ENCODE measurements at places on chromosomes 3 and 15.

GRCh38 chr3:151228666-151229040 lies 25.6 kb upstream of the GPR171 start:
- DNase-seq = no peak

DNA sequence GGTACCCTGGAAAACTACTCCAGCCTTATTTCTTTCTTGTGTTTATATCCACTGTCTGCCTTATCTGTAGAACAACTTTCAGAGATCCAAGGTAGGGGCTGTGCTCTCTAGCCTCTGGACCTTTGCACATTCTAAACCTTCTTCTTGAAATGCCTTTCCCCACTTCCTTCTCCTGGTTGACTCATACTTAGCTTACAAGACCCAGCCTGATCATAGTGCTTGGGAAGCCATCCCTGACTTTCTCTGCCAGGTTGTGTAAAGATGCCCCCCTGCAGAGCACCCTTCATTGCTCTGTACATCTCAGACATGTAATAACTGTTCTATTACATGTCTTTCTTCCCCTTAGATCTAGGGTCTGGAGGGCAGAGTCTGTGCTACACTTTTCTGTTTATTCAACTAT lies 50.1 kb downstream of the PPM1L start:
- no peak for DNase-seq

DNA sequence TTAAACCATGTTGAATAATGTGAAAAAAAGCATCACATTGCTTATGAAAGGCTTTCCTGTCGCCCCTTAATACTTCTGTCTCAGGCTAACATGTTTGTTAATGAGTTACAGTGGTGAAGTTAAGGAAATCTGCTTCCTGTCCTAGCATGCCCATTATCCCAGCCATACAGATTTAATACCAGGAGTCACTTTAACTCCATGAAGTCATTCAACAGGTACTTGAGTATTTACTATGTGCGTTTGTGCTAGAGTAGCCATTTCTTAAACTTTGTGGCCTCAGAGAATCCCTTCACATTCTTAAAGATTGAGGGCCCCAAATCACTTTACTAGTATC lies 10.1 kb upstream of the SETD5 start:
- DNase-seq = no peak

DNA sequence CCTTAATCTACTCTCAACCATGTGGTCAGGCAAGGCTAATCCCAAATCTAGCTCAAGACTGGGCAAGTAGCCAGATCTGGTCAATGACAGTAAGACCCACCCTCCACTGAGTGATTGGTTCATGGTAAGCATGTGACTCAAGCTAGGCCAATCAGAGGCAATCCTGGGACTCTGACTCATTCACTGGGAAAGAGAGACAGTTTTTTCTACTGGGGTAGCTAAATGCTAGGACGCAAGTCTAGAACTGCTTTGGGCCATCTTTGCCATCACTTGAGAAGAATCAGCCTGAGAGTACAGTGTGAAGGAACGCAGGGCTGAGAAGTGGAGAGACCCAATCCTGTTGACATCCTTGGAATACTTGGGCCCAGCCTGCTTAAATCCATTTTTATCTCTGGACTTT lies 9.4 kb upstream of the RAD18 start:
- DNase-seq = no peak

DNA sequence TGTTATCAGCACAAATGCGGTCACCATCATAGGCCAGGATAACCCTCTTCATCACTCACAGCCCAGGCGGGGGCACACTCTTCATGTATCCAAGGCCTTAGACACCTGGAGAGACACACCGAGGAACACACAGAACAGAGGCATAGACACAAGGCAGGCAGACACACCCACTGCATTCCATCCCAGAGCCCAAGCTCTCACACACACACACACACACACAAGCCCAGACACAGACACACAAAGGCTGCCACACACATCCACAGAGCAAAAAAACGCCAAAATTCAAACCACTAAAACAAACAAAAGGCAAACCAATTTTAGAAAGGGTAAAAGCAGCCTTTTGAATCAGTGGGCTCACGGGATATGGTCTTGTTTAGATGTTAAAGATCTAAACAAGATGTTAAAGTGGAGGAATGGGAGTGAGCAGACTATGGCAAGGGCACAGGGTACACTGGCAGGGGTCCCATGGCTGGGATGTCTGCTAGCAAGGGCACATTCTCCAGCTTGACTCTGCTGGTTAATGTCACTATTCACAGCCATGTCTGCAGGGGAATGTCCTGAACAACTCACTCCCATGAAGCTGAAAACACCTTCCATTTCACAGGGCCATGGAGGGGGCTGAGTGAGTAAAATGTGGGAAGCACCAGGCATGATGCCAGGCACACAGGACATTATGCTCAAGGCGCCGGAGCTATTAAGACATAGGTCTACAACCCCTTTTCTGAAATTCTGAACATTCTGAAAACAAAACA lies 14.9 kb upstream of the CRABP1 start:
- DNase-seq = no peak

DNA sequence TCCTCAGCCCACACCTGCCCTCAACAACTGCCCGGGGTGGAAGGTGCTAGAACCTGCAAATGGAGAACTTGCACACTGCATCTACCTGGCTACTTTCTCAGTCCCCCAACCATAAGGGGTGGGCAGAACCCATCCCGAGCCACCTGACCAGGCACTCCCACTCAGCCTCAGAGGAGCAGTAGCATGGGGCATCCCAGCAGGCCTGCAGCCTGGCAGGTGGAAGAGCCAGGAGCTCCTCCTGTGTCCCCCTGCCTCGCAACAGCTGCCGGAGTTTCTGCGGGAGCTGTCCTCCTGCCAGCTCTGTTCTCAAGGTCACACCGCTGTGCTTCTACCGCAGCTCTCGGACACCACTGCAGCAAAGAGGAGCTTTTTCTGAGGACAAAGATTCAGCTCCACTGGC lies 27.5 kb downstream of the RAB6B start:
- no peak for DNase-seq

GRCh38 chr3:120908795-120909601 lies 993 bp downstream of the STXBP5L start:
- no peak for DNase-seq

GRCh38 chr3:25454005-25454927 lies 26.2 kb downstream of the RARB start:
- DNase-seq = no peak

DNA sequence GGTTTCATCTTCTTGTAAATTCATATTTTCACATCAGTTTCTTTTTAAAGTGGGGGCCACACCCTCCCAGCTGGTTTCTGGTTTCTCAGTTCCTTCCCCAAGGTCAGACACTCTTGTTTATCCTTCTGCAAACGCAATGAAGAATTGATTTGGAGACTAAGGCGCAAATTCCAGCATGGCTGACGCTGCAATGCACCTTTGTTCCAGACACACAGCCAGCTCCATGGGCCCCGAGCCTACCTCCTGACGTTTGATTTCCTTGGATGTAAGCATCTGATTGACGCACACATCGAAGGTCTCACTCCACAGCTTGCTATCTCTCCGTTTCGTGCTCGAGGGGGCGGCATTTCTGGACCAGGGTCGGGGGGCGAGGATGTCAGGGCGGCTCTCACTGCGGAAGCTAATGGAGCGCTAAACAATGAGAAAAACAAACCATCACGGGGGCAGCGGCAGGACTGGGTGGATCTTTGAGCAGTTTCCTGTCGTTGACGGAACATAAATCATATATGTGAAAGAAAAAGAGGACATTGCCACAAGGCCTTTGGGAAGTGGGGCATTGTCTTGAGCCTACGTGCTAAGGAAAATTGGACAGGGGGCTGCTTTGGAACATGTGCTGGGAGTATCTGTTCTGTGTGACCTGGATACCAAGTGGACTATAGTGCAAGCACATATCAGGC lies 46.9 kb downstream of the ARHGEF3 start:
- DNase-seq = no peak

GRCh38 chr15:26720546-26720945 lies 52.3 kb downstream of the GABRB3 start:
- DNase-seq = no peak

- no peak for DNase-seq
Measured at GRCh38 chr3:61673651-61674050, 112.3 kb downstream of the PTPRG start.

- no peak for DNase-seq
Measured at GRCh38 chr3:66709532-66709931, 208.7 kb upstream of the LRIG1 start.

- DNase-seq = no peak
Measured at GRCh38 chr3:169891886-169892285, 19.5 kb upstream of the SAMD7 start.

DNA sequence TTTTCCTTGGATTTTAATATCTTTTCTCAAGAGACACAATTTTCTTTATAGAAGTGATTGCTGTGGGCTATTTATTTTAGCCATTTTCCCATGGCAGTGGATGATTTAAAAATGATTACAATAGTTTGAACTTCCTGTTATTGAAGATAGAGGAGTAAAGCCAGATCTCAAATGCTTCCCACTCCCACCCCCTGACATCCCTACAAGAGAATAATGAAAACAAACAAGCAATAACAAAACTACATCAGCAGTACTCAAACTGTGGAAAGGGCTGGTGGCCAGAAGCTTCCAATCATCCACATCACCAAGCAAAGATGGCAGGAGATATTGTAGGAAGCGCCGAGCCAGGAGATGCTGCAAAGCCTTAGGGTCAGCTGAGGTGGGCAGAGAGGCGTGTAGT lies 831.1 kb upstream of the NR2F2 start:
- no peak for DNase-seq

DNA sequence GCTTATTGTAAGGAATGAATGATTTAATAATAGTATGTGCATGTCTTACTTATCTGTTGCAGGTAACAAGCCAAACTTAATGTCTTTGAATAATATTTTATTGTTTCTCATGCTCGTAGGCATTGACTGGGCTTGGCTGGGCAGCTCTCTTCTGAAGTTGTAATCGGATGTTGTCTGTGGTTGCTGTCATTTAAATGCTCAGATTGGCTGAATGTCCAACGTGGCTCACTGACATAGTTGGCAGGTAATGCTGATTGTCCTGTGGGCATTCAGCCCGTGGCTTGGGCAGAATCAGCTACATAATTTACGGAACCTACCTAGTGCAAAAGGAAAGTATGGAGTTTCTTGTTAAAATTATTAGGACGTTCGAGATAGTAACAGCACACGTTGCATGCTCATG lies 297.4 kb upstream of the GBE1 start:
- DNase-seq = no peak

- DNase-seq = no peak
Measured at GRCh38 chr3:66486646-66487045, 14.2 kb downstream of the LRIG1 start.

- no peak for DNase-seq
Measured at GRCh38 chr15:40302981-40303380, 4.8 kb downstream of the PLCB2 start.

DNA sequence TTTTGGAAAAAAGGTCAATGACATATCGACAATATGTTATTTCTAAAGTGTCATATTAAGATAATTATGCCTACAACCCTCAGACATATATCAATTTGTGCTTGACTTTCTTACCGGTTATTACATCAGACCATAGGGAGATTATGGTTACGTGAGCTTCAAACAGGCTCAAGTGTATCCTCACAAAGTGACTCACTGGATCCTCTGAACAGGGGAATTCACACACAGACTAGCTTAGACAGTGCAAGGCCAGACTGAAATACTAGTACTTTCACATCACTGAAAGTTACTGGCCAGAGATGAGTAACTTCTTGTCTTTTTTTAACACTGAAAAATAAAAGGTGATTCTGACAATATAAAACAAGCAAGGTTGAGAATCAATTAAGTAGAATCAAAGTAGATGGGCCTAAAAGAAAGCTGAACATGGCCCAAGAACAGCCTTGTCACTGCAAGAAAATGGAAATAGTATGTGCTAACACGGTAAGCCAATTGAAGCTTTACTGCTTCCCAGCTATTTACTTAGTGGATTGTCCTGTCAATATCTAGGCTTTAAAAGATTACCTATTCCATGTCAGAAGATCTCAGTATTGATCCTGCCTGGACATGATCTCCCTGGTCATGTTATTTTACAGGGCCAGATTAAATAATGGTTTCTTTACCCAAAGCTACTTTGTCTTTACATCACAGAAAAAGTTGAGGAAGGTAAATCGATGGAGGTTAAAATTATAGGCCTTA lies 848.6 kb downstream of the ROBO1 start:
- DNase-seq = no peak

DNA sequence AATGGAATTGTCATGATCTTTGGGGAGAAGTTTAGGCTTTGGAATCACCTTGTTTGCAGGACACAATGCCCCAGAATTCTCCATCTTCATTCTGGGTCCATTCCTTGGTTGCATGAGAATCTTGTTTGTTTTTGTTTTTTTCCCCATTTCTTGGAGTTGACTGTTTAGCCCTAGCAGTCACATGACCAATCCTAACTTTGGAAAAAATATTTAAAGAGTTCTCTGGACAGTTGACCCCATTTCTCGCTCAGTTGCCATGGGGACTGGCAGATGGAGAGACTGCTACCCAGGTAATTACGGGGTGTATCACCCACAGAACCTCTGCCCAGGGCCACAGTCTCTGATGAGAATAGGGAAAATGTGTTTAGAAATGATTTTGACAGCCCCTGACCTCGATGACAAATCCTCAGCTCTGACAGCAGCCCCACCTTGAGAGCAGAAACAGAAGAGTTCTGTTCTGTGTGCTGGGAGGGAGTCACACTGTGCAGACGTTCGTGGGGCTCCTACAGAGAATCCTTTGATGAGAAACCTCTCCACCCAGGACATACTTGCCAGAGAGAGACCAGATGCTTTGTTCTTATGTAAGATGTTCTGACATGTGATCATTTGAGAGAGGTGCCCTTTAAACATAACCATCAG lies 57.7 kb downstream of the IL16 start:
- DNase-seq = no peak

- no peak for DNase-seq
Measured at GRCh38 chr3:146390957-146391356, 78.4 kb downstream of the PLSCR2 start.

DNA sequence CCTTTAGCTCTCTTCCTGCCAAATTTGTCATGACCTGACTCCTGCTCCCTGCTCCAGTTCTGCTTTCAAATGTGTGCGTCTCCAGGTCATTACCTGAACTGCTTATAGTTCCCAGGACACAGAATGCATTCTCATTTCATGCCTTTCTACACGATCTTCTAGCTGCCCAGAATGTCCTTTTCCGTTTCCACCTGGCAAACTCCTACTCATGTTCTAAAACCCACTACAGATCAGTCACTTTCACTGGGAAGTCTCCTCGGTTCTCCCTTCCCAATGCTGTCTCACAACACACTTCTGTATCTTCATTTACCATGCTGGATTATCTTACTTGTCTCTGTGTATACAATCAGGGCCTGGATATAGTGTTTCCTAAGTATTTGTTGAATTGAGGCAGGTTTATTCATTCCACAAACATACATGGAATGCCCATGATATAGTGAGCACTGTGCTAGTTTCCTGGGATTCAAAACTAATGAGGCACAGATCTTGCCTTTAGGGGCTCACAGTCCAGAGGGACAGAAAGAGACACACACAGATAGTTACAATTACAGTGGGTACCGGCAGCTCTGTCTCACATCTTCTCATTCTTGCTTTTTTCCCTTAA lies 1.6 kb upstream of the NOX5 start:
- no peak for DNase-seq
